ENCODE measurements at places on chromosomes 16 and 17. TPM values are rescaled to one million over a fixed set of nuclear protein-coding genes. Genes with fewer than 3 reads are reported as not detected.

DNA sequence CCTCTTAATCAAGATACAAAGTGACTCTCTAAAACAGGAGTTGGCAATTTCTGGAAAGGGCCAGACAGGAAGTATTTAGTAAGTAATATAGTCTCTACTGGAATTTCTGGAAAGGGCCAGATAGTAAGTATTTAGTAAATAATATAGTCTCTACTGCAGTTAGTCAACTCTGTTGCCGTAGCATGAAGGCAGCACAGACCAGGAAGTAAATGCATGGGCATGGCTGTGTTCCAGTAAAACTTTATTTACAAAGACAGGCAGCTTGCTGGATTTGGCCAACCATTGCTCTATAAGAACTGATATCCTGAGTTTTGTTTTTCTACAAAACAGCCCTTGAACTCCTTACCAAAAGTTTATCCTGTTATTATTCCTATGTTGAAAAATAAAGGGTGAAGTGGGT lies 16.9 kb downstream of the LDAF1 start:
- DNase-seq, result no peak

- no peak for DNase-seq
These were observed 210.7 kb downstream of the WWOX start for GRCh38 chr16:78310196-78310595.

GRCh38 chr16:89917773-89918452 lies 749 bp upstream of the MC1R start:
- no peak for DNase-seq

- DNase-seq, result no peak
These were observed 9.9 kb downstream of the SLC5A11 start for GRCh38 chr16:24855678-24856077.

- DNase-seq, result no peak
These were observed 977 bp downstream of the NAGPA start for GRCh38 chr16:5032748-5033167.

GRCh38 chr17:76273445-76274111 lies 8.4 kb downstream of the UBALD2 start:
- DNase-seq, result no peak

GRCh38 chr16:848510-849253 lies 48.1 kb upstream of the GNG13 start:
- no peak for DNase-seq

DNA sequence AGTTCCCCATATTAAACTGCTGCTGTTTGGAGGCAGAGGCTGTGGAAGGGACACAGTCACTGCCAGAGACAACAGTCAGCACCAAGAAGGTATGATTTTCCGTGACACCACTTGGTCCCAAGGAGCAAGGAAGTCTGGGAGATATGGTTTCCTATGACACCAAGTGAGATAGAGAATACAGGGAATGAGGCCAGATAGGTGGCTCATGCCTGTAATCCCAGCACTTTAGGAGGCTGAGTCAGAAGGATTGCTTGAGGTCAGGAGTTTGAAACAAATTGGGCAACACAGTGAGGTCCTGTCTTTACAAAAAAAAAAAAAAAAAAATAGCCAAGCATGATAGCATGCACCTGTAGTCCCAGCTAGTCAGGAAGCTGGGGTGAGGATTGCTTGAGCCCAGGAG lies 90.8 kb downstream of the ABCC12 start:
- no peak for DNase-seq

- DNase-seq, result no peak
These were observed 1.1 kb upstream of the AMDHD2 start for GRCh38 chr16:2518823-2519710.

GRCh38 chr17:44235583-44235936 lies 16.1 kb upstream of the UBTF start:
- no peak for DNase-seq

- no peak for DNase-seq
These were observed 9.6 kb downstream of the LLGL2 start for GRCh38 chr17:75535119-75535537.

GRCh38 chr17:10439816-10440215 lies 18.1 kb upstream of the MYH8 start:
- no peak for DNase-seq

- DNase-seq, result no peak
These were observed 84.5 kb downstream of the MRM3 start for GRCh38 chr17:866568-867103.

- DNase-seq, result no peak
These were observed 59.8 kb downstream of the TUBD1 start for GRCh38 chr17:59832883-59833379.

GRCh38 chr17:58279016-58279711 lies 1.6 kb downstream of the MPO start:
- peak; percentile 34 for DNase-seq

DNA sequence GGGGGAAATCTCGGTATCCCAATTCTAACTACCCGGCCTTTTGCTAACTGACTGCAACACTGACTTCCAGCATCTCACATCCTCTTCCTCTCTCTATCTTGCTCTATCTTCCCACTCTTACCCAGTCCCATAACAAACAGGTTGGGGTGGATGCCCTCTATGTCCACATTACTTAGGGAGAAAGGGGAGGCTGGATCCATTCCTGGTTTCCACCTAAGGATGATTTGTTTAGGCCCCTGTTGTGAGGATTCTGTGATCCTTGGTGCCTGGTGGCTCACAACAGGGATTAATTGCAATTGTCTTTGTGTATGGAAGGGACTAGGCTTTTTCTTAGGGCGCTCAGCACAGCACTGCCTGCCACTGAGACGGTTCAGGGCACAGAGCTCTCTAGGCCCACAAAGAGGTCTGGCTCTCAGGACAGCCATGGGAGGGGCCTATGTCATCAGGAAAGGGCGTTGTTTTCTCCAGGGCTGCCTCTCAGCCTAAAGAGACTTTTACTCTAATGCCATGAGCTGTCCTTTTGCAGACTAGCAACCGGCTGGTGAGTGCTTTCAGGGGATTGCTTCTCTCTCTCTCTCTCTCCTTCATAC lies 612.1 kb upstream of the SALL1 start:
- no peak for DNase-seq

DNA sequence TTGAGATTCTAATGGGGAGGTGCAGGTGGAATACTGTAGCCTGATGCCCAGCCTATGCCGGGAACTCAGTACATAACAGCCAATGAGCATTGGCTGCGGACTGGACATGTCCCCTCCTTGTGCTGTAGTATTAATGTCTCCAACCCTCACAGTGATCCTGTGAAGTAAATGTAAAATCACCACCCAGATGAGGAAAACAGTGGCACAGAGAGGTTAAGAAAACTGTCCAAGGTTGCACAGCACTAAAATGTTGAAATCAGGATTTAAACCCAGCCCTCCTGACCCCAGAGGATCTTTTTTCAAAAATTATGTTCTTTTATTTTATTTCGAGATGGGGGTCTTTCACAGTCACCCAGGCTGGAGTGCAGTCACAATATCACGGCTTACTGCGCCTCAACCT lies 7.9 kb downstream of the NLRC5 start:
- DNase-seq, result no peak

DNA sequence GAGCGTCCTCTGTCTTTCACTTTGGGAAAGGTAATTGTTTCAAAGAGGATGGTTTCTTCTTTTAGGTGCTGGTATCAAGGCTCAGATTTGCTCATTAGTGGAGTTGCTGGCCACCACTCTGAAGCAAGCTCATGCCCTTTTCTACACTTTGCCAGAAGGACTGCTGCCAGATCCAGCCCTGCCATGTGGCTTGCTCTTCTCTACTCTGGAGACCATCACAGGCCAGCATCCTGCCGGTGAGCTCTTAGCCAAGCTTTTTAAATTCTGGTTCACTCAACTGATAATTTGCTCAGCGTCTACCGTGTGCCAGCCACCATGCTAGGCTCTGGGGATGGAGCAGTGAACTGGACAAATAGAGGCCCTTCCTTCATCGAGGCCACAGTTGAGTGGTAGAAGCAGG lies 4.3 kb downstream of the COG1 start:
- DNase-seq, result no peak

GRCh38 chr17:81870981-81871386 lies at the start of gene ARHGDIA:
TSS of gene ARHGDIA (minus strand) at chr17:81871337. CDS start at chr17:81869930, 1,407 bp downstream.
- DNase-seq, result no peak

GRCh38 chr17:48054238-48055185 lies 6.4 kb downstream of the NFE2L1 start:
- DNase-seq, result no peak

DNA sequence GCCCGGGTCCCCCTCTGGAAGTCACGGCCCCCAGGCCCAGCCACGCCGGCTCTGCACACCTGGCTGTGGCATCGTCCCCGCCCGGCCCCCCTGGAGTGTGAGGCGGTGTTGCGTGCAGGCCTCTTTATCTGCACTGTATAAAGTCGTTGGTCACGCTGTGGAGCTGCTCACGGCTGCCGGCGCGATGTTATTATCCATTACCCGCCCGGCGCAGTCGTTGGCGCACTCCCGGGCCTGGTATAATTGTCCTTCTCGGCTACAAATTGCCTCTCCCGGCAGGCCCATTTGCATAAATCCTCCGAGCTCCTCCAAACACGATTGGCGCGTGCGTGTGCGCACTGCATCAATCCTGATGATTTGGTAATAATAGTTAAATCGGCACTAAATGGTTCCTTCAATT lies 57.8 kb downstream of the BAHCC1 start:
- no peak for DNase-seq

DNA sequence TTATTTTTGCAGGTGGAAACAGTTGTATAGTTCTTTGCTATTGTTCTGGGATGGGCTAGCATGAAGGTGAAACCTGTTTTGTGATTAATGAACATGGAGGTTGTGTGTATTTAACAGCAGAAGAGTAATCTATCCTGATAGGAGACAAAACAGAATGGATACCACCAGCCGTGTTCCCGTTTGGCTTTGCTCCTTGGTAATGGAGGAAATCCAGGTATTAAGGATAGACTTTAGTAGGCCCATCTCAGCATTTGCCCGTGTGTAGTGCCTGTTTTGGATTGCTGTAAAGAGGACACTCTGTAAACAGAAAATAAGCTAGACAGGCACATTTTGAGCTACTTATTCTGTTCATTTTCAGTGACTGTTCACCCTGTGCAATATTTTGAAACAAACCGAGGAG lies 215.1 kb downstream of the RBFOX1 start:
- DNase-seq, result no peak

GRCh38 chr17:78241277-78242023 lies 10.0 kb downstream of the TMEM235 start:
- no peak for DNase-seq

- no peak for DNase-seq
These were observed 14.7 kb downstream of the DRC3 start for GRCh38 chr17:17987187-17987896.

DNA sequence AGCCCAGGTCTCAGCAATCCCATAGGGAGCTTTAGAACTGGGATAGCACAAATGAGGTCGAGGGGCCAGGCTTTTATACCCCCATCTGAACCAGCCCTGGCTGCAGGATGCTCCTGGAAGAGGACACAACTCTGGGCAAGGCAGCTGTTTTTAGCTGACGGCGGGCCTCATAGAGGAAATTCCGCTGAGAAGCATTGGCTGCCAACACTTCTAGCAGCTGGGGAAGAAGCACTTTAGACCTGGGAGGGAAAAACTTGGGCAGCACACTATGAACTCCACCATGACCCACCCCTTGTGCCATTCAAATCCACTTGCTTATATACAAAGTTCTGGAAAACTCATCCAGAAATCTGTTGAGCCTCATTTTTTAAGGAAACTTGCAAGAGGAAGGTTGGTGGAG lies 5.0 kb downstream of the CCL11 start:
- DNase-seq, result no peak

DNA sequence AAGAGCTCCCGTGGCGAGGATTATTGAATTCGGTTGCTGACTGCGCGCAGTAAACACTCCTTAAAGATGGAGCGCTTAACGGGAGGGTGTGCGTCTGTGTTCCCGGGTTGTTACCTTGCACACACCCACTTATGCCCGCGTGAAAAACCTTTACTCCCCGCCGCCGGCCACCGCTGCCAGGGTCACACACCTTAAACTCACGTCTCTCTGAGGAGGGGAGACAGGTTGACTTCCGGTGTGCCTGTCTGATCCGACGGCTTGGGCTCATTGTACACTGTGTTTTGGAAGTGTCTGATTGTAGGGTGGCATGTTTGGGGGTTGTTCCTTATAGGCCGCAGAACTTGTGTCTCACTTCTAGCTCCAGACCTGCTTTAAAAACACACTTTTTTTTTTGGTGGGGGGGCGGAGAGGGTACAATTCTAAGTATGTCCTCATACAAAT lies 66.8 kb downstream of the KPNA2 start:
- no peak for DNase-seq

- no peak for DNase-seq
These were observed 248.4 kb downstream of the C16orf95 start for GRCh38 chr16:87068762-87069150.

GRCh38 chr17:32878211-32878610 lies 1.3 kb upstream of the MYO1D start:
- no peak for DNase-seq

DNA sequence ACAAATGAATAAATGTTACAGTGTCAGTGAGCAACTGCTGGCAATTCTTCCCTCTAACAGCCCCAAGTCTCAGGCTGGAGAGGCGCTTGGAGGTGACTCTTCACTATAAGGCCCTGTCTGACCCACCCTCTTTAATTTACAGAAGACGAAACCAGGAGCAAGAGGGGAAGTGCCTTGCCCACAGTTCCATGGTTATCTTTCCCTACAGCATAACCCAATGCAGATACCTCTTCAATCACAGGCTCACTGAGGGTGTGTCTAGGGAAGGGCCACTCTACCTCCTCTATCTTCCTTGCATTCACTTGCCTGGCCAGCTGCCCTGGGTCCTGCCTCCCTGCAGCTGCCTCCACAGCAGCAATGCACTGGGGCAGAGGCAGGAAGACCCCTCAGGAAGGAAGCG lies 9.6 kb upstream of the N4BP1 start:
- no peak for DNase-seq

GRCh38 chr17:38606646-38607611 lies 1.2 kb upstream of the SRCIN1 start:
- DNase-seq, result no peak

Gene GDPD1
- polyA plus RNA-seq, result 2.0 TPM

Gene CES4A
- 3.4 TPM for polyA plus RNA-seq

Gene EIF3CL
- polyA plus RNA-seq, result 48.4 TPM

Gene TLCD3B
- polyA plus RNA-seq, result 1.3 TPM

Gene CA5A
- 0.11 TPM for polyA plus RNA-seq

Gene GCGR
- polyA plus RNA-seq, result not detected

Gene TP53TG3C
- polyA plus RNA-seq, result not detected

Gene HIGD1B
- 4.2 TPM for polyA plus RNA-seq

Measured in forelimb muscle (tissue), 1 donor.